KBM-7 (cell line): ENCODE measurements at places on chromosomes 2 and 18.

GRCh38 chr2:99743146-99743545 lies 253.3 kb upstream of the REV1 start:
- no peak for DNase-seq

DNA sequence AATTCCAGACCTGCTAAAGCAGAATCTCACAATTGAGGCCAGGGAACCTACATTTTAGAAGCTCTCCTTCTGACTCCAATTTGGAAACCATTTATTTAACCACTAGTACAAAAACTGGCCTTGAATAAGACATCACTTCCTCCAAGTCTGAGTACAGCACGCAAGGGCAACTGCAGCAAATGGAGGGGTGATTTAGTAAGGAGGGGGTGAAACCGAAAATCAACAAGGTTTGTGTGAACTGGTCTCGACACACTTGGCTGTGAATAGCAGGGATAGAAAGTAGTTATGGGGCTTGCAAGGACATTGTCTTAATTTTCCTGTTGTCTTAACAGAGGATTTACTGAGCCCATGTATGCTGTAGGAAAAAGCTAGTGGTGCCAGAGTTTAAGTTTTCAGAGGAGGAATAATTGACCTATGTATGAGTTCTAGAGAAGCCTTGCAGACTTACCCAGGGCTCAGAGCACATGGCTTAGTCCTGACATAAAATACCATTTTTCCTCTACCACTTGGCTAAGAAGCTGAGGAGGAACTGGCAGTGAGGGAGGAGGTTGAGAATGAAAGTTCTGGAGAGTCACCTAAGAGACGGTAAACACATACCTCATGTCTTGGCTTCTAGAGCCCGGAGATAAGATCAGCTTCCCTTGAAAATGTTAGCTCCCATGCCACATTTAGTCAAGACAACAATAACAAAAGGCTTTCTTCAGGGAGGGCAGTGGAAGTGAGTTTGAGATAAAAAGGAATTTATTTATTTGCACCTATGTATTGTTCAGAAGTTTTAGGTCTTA lies 114.8 kb downstream of the SMAD2 start:
- no peak for DNase-seq

- DNase-seq = no peak
These were observed 127.8 kb downstream of the FMNL2 start for GRCh38 chr2:152462779-152463178.

GRCh38 chr18:79476031-79476917 lies 80.5 kb downstream of the NFATC1 start:
- no peak for DNase-seq

DNA sequence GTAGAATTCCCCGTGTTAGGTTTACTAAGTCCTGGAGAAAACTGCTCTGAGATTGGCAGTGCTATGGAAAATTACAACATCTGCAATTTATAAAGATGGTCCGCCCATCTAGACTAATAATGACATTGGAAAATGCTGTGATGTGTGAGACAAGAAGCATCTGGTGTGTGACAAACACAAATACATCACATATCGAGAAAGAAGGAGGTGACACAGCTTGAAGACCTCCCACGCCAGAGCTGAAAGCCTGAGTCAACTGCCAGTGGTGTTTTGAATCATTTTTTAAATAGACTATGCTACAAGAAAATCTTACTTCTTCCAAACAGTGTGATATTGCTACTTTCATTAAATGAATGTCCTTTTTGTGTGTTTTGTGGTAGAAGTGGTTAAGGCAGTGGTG lies 8.6 kb upstream of the ANO7 start:
- DNase-seq = no peak

DNA sequence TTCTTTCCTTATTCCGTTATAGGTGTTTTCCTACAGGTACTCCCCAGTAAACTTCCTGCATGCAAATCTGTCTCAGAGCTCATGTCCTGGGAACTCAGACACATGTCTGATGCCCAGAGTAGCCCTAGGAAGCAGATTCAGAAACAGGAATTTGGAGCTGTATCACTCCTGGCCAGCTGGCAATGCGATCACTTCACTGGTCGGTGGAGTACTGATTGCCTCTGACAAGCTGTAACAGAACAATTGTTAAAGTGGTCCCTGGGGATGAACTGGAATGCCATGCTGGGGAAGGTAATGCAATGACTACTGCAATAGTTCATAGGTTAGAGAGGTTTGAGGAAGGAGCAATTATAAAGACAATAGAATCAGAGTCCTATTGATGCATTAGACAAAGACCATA lies 131.6 kb upstream of the DOCK10 start:
- no peak for DNase-seq

DNA sequence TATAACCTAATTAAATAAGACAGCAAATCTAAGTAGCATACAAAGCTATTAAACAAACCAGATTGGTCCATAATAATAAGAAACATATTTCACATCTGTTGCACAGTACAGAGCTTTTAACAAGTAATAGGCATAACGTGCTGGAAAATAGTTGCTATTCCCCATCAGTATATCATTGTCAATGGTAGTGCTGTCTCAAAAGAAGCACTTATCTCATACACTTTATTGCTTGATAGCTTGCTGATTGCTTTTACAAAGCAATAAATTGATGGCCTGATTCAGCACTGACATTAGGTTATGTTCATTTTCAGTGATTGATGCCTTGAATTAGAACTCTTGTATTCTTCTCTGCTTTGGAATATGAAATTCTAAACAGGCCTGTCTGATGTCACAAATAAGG lies 641.7 kb downstream of the CBLN2 start:
- no peak for DNase-seq
